ENCODE measurements at places on chromosomes 1 and 21. TPM values are rescaled to one million over a fixed set of nuclear protein-coding genes. Genes with fewer than 3 reads are reported as not detected.

DNA sequence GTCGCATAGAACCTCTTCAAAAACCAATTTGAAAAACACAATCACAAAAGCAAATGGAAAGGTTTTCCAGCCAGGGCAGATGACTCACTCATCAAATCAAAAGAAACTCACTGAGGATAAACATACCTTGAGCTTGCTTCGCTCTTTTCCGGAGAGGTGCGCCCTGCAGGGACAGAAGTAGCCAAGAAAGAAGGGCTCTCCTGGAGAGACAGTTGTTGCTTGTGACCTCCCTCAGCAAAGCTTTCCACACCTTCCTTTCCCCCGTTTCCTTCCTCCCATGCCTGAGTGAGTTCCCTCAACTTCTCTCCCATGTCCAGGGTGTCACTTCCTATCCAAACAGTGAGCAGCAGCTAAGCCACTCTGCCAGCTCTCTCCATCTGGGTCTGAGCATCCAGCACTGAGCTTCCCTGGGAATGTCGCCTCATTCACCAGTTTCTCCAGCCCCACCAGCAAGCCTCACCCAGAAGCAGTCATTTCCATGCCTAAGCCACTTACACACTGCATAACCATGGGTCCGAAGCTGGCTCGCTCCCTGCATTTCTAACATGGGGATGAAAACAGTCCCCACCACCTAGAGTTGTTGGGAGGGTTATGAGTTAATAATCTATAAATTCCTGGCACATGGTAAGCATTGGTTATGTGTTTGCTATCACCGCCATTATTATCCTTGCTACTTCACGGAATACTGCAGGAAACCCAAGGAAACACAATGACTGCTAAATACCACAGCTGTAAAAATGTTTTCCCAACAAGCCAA is 75.0 kb downstream of the PTPN14 start:
- DNase-seq, result no peak

GRCh38 chr1:105100102-105100501 is 1350.4 kb downstream of the AMY1C start:
- no peak for DNase-seq

MARK1 gene
- not detected for total RNA-seq

DNA sequence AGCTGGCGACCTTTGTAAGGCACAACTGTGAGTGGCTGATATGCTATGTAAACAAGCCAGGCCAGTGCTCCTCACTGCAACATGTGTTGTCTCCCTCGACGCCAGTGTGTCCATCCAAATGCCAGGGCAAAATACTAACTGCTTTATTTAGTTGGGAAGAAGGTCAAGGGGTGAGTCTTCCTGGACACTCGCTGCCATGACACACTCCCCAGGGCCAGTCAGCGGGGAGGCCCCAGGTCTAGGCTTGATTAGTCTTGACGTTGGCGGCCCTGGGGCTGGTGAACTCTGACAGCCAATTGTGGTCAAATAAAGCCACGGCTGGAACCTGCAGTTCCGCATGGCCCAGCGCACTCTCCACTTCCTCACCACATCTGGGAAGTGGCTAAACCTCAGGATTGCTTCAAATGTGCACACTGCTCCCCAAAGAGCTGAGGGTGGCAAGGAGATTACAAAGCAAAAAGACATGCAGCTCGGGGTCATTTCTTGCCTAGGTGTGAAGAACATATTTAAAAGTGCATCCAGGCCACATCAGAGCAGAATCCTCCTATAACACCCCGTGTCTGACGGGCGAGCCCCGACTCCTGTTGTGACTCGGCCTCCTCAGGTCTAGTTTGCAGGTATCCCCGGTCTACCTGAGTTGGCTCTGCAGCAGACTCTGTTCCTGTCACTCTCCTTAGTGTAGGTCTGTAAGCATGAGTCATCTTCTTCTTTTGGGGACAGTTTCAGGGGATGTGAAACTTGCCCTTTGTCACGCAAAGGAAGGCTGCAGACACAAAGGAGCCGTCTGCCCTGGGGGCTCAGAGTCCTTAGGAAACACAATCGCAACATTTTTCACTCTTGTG is 183.5 kb downstream of the RUNX1 start:
- peak; percentile 69 for DNase-seq

HMGN1 gene
- total RNA-seq, result 335 TPM

- no peak for DNase-seq
Observed at GRCh38 chr1:201310986-201311355, 27.7 kb downstream of the PKP1 start.

DNA sequence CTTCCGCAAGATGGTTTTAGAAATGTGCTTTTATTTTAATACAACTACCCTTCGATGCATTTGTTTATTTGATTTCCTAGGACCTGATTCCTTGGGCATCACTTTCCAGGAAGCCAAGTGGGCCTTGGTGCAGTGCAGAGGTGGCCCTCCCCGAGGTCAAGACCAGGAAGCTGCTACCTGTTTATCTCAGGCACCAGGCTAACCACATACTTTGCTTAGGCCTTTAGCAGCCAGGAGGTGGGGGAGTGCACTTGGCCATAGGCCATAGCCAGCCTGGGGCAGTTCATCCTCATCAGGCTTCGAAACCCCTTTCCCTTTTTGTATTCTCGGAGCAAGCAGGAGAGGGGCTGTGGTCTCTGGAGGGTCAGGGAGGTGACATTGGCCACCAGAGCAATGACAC is 45.4 kb downstream of the SMYD2 start:
- DNase-seq, result no peak

A3GALT2 gene
- not detected for total RNA-seq

SPATA1 gene
- 0.61 TPM for total RNA-seq

DNA sequence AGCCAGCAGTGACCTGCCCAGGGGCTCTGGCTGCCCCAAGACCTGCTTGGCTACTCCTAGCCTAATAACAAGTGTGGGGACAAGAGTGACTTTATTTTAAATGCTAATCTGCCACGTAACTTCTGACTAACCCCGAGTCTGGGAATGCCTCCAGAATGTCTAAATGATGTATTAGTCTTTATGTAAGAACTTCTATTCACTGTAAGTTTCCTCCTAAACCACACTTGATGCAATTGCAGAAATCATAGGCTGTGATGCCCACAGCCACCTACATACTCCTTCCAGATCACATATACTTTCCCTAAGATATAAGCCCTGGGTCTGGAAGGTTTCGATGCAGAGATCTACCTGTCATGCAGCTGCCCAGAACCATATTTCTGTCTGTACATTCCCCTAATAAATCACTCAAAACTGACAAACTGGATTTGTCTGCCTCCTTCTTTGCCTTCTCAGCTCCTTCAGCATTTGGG is 5.9 kb upstream of the VPS45 start:
- no peak for DNase-seq

DNA sequence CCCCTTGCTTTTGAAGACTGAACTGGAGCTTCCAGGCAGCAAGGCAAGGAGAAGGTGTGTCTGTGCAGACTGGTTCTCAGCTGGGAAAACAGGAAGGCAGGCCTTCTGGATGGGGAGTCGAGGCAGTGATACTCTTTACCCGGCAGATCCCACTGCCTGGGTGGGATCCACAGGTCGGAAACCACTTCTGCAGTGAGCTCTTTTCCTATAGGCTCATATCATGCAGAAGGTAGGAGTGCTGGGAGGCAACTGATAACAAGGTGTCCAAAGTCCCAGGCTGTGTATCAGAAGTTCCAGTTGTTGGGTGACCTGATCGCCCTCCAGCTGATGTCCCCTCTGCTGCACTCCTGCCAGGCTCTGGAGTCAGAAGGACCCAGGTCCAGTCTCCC is 17.1 kb downstream of the ACOT11 start:
- no peak for DNase-seq

DNA sequence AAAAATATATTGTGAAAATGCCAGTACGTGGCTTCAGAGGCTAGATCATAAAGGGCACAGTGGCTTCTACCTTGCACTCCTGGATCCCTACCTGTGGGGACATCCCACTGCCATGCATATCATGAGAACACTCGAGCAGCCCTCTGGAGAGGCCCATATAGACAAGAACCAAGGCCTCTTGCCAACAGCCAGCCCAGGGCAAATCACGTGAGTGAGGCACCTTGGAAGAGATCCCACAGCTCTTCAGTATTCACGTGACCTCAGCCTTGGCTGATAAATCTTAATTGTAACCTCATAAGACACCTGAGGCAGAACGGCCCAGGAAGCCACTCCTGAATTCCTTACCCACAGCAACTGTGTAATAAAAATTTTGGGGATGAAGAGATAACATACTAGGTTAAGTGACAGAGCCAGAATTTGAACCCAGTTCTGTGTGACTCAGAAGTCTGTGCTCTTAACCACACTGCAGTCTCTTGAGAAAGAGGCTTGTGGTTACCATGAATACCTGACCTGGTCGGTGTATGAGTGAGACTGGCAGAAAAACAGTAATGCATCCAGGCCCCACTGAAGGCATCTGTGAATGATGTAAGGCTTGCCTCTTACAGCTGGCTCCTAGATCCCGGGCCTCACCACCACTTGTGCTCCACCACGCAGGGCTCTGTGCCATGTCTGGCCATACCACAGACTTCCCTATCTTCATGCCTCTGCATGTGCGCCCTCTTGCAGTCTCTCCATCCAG is 6.9 kb upstream of the A3GALT2 start:
- no peak for DNase-seq

AVPR1B gene
- total RNA-seq, result not detected

SLC44A3 gene
- not detected for total RNA-seq

SPOCD1 gene
- 0.91 TPM for total RNA-seq

DNA sequence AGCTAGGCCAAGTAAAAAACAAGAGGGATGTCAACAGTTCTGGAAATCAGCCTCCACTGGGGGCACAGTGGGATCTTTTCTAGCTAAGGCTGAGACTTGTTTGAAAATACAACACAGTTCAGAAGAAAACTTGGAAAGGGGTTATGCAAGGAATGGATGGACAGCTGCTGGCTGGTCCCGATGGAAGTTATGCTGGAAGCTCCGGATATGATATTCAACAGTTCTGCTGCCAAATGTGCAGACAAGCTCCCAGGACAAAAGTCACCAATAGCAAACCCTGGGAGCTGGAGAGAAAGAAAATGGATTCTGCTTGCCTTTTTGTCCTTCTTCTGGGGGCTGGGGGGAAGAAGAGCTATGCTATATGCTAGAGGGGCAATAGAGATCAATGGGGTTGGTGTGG is 14.3 kb downstream of the LMX1A start:
- DNase-seq, result no peak

DNA sequence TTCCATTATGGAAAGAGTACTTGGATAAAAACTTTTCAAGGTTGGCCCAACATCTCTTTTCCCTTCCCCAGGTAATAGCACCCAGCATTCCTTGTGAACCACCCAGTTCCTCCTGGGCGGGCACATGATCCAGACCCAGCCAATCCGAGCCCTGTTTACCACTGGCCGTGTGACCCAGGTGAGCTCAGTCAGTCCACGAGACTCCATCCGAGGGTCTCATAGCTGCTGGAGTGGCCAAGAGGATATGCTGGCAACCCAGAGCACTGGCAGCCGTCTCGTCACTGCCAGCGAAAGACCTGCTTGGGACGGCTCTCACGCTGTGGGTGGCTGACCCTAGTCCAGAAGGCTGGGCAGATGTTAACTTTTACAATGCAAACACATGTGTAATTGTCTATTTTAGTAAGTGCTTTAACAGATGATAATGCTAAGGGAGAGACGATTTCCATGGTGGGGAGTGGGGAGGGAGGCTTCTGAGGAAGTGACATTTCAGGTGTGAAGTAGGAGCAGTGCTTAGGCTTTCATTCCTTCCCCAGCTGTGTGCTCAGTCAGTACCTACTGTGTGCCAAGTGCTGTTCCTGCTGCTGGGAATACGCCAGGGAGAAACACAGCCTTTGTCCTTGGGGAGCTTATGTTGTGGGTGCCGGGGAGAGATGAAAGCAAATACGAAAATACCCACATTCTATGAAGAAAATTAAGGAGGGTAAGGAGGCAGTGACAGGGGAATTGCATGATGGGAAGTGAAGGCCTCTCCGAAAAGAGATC is 24.5 kb downstream of the PARK7 start:
- DNase-seq, result no peak

PLA2G2D gene
- not detected for total RNA-seq

GRCh38 chr1:117616356-117616755 is 10.5 kb downstream of the TENT5C start:
- DNase-seq, result no peak

DNA sequence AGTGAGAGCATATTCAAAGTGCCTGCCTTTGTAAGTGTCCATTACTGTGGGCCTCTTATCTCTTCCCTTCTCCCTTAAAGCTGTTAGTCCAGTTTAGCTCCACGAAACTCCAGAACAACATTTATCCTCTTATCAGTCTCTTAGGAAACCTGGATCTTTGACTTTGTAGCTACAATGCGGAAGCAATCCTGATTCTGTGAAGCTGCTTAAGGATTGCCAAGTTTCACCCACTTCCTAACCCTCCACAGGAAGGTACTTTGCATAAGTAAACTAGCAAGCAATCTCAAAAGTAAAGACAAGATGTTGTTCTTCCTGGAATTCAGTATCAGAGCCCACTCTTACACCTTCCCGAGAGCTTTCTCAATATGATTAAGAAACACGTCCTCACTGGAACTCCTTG is 164.9 kb upstream of the USP25 start:
- DNase-seq, result no peak

TNNI3K gene
- 0.59 TPM for total RNA-seq

GRCh38 chr1:232968965-232969364 is 18.6 kb downstream of the NTPCR start:
- DNase-seq, result peak; percentile 28

GRCh38 chr1:222777463-222777862 is 37.4 kb upstream of the DISP1 start:
- DNase-seq, result no peak

DNA sequence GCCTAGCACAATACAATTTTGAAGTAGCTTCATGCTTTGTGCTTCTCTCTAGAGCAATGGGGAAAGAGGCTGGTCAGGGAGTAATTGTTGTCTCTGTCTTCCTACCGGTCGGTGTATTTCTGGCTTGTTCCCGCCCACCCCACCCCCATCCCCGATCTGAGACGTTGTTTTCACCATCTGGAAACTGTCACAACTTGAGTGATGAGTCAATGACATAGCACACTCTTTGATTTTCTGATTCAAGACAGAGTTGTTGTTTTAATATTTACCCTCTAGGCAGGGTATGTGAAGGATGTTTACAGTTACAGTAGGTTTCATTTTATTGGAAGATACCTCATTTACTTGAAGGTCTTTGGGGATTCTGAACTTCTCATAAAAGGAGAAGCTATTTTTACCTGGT is 7.0 kb downstream of the IL12RB2 start:
- peak; percentile 38 for DNase-seq

DNA sequence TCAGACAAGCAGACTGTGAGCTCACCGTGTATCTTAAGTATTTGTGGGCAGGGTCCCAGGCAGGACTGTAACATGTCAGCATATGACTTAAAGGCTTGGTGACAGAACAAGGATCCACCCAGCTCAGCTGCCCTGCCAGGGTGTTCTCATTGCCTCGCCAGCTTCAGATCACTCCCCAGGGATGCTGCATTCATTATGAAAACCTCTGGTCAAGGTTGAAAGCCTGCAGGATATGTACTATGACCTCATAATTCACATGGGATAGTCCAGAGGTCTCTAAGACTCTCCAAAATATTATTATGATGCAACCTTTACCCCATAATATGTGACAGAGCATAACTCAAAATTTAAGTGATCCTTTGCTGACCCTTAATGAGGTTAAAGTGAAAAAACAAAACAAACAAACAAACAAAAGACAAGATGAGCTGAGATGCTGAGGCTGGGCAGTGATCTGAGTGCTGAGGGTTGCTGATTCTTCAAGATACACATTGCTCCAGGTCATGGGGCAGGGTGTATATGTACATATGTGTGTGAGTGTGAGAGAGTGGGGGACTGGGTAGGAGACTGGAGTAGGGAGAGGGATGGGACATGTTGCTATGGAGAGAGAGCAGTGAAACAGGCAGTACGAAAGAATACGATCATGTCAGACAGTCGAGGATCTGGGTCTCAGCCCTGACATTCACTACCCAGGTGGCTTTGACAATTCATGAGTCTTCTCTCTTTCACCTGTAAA is 98.8 kb upstream of the DUSP10 start:
- no peak for DNase-seq

Measured in activated CD4-positive, alpha-beta T cell treated with anti-CD3 and anti-CD28 coated beads for 36 hours (primary cell).